COR-L47 (cell line): ENCODE measurements at places on chromosomes 12 and 14.

DNA sequence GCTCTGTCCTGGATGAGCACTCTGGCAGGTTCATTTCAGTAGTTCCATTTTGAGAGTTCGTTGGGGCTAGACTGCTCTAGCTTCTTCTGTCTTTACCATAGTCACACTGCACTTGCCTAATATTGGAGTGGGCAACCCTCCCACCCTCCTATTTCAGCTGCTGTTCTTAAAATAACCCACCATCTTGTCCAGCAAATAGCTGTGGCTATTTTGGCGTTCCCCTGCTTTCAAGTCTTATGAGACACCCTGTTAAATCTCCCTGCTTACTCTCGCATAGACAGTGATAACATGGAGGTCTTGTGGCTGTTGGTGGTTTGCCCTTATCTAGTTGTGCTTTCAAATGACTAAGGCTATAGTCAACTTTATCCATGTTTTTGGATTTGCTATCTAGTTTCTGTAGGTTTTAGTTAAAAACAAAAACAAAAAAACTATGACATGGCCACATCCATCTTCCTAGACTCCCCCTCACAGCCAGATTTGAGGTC is 65.5 kb downstream of the LRP6 start:
- DNase-seq: no peak

DNA sequence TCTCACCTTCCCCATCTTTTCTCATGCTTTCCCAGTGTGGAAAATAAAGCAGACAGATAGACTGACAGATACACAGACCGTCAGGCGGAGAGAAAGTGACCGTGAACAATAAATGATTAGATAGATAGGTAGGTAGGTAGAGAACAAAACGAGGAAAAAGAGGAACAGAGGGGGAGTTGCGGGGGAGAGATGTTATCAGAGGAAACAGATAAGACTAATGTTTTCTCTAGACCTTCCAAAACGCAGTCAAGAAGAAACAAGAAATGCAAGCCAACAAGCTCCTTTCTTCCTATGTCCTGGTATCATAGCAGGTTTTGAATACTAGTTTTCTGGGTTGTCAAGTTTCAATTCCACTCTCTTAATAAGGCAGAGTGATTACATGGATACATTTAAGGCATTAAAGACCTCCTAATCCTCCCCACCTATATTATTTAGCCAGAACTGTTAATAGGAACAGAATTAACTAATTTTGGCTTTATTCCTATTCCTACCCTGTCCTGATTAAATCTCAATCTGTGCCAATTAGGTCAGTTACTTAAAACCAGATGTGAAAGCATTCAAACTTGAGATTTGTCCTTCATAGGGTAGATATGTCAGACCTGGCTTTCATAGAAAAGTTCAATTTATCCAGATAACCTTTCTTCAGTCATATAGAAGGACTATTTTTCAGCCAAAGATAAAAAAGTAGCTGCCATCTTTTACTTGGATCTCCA is 89.0 kb upstream of the PTPRR start:
- DNase-seq: no peak

- no peak for DNase-seq
These were observed 23.3 kb downstream of the RNF34 start for GRCh38 chr12:121423253-121423652.

DNA sequence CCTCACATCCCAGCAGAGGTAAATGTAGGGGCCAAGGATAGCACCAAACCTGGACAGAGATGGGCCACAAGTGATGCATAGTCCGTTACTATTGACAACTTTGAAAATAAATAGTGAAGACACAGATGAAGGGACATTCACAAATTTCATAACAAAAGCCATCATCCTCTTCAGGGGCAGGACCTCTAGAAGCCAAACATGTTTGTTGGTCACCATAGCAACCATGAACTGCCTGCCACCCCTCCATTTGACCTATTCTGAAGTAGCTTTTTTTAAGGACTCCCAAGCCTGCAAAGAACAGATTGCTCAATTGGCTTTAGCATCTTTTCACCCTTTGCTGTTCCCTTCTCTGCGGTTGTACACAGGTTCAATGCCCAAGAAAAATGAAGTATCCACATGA is 35.7 kb upstream of the MDM1 start:
- no peak for DNase-seq

- peak; percentile 88 for DNase-seq
These were observed 11.6 kb downstream of the TNS2 start for GRCh38 chr12:53061404-53062010.

DNA sequence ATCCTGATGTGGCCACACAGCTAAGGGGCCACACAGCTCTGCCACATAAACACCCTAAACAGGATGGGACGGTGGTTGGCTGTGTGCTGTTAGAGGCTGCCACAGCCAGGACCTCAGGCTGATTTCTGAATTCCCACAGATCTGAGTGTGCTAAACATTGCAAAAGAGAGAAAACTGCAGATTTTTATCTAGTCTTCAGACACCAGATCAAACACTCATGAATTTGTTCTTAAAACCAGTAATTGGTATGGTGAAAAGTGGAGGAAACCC is 190.7 kb downstream of the MON2 start:
- DNase-seq: no peak

GRCh38 chr12:68416350-68416749 is 84.2 kb upstream of the MDM1 start:
- DNase-seq: no peak
